K562 (cell line): ENCODE measurements at places on chromosomes 1 and 21.

- DNase-seq: no peak
These were observed 73.5 kb upstream of the KAZN start for GRCh38 chr1:14524826-14525636.

GRCh38 chr1:32981003-32981901 is 16.6 kb upstream of the RNF19B start:
- DNase-seq: peak; percentile 40

DNA sequence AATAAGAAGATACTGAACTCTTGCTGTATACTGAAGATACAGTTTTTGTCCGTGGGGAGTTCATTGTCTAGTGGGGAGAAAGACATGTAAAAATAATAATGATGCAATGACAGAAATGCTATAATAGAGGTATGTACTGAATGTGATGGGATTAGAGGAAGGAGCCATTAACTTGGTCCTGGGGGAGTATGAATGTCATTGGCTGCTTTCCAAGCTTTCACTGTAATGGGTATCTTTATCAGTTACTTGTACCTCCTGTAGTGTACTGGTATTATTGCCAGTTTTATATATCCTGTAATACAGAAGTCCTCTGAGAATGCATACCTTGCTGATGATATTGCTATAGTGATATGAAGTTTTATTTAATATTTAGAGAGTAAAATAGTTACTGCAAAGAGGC is 7.4 kb downstream of the BTBD8 start:
- no peak for DNase-seq

DNA sequence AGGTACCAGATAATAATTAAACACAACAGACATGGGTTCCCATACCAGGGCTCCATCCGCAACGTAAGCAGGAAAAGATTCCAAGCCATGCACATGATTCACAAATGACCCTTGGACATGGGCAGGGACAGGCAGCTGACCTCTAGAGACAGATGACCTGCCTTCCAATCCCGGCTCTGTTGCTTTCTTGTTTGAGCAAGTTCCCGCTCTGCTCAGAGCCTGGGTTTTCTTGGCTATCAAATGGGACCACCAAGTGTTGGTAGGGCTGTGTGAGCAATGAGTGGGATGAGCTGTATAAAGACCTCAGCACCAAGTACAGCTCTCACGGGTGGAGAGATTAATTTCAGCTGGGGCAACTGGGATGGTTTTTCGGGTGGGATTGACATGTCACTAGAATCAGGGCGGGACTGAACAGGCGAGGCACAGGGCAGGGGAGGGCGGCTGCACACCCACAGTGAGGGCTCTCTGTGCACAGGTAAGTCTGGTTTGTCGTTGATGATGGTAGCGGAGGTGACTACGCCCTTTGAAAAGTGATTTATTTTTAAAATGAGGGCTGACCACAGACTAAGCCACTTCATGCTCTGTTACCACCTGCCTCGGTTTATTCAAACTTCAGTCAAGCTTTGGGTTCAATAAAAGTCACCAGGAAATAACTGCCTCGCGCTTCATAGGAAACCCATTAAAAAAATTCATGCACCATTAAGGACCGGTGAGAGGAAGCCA is 57.5 kb upstream of the IFFO2 start:
- no peak for DNase-seq

DNA sequence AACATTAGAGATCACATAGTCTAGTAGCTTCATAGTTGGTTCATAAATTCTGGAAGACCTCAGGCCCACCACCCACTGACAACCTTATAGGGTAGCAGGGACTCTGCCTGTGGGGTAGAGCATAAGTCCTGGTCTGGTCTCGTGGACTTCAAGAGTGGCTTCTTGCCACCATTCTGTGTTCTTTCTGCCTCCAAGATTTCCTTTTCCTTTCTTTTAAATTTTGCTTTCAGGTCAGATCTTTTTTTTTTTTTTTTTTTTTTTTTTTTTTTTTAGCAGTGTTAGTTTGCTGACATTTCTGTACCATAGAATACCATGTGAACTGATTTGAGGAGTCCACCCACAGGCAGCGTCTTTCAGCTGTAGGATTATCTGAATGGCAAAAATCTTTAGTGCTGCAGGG is 28.5 kb downstream of the MTR start:
- DNase-seq: no peak

- DNase-seq: no peak
These were observed 136.0 kb downstream of the PLXNA2 start for GRCh38 chr1:208108213-208108608.

DNA sequence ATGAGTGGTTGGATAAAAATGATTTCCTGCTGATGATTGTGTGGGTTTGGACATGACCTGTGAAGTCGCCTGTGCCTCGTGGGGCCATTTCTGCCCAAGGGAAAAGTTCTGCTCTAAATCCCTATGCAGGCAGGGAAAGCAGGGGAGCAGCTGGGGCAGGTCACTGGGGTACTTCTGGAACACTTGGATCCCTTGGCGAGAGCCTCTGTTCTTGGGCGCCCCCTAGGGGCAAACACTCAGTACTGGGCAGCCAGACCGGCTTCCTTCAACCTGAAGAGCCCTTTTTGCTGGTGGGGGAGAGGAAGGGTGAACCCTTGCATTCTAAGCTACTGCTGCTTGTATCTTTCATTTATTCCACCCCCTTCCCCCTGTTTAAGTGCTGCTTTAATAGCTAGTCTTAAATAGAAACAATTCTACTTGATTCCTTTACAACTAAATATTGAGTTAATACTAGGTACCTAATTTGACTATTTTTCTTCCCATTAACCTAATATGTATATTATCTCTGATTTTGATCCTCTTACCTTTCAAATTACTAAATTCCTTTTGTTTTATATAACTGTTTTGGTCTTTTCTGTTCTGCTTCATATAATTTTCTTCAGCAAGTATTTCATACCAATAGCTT is 5.1 kb upstream of the CLEC20A start:
- DNase-seq: peak; percentile 83

DNA sequence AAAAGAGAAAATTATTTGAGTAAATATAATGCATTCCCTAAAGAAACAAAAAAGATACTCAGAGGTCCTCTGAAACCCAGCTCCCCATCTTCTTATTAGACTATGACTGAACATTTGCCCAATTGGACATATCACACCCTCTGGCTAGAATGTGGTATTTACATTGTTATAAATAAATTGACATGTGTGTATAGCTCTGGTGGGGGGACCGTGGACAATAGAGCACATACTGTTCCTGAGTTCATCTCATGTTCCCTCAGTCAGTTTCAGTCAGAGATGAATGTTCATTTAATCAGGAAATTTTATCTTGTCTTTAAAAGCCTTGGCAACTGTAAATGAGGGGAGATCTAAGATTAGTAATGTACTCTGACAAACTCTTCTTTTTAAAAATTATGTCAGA is 459.3 kb upstream of the ADAMTS5 start:
- no peak for DNase-seq

DNA sequence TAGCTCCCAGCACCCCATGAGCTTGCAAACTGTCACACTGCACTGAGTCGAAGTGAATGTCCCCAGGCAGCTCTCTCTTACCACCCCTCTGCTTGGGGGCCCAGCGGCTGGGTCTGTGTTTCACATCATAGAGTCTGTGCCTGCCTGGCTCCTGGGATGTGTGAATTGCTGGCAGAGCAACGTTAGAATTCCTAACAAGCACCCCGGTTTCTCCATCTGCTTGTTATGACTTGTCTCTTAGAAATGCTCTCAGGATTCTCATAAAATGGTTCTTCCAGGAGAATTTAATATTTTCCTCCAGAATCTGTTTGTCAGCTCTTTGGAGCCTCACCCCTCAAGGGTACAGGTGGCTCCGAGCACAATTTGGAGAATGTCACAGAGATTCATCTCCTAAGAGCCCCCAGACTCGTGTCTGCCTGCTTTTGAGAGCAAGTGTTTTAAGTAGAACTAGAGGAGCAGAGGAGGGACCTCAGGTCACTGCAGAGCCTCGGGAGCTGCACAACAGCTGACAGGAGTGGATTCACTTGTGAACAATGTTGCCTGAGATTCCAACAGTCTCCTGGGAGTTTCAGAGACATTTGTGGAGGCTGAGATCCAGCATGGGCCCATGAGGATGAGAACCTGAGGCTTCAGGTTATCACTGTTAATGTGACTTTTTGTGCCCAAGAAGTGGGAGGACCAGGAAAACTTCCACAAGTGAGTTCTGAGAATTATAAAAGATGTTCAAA is 131.5 kb downstream of the KCNJ6 start:
- no peak for DNase-seq

GRCh38 chr1:114324662-114324965 is 170.9 kb upstream of the SYT6 start:
- no peak for DNase-seq

- DNase-seq: no peak
These were observed 17.7 kb upstream of the ADGRB2 start for GRCh38 chr1:31781756-31782371.

- no peak for DNase-seq
These were observed 420.1 kb downstream of the DPYD start for GRCh38 chr1:97500760-97501159.

DNA sequence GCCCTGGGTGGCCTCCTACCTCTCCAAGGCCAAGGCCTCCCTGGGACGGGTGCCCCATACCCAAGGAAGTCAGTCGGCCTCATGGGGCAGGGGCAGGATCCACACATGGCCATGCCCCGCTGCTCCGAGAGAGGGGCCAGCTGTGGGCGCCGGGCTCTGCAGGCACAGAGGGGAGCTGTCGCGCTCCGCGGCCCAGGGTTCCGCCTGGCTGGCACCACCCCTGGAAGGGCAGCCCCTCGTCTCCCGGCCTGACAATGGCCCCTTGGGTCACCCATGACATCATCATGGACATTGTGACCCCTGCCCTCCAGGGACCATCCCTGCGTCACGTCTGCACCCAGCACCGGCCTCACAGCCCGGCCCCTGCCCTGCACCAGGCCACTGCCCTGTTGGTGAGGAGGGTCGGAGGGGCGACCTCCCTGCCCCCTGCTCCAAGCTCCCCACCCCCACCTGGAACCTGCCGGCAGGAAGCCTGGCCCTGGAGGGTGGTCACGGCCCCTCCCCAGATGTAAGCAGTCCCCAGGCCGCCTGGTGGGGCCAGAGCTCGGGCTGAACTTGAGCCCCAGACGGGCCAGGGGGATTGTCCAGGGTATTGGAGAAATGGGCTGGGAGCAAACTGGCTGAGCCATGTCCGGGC is 5.8 kb downstream of the TTLL10 start:
- no peak for DNase-seq

DNA sequence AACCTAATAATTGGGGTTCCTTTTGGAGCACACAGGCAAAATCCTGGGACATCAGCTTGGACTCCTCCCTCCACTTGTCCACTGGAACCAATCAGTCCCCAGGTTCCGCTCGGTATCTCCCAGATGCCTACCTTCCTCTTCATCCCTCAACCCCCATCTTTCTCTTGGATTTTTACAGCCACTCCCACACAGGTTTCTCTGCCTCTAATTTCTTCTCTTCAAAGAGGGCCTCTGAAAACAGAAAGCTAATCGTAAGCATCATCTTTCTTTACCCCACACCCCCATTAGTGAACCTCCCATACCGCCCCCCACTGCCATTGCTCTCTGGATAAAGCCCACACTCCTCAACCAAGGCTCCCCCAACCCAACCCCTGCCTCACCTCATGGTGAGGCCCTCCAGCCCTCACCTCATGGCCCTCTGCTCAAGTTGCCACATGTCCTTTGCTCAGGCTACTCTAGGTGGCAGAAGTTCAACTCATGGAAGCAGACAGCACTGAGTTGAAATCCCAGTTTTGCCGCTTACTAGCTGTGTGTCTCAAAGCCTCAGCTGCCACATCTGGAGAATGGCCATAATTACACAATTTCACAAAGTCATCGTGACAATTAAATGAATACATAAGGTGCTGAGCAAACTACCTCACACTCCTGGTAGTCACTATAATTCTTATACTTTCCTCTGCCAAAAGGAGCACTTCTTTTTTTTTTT is 18.1 kb upstream of the WASF2 start:
- peak; percentile 82 for DNase-seq
